Effector memory CD8-positive, alpha-beta T cell (primary cell): ENCODE measurements at places on chromosomes 12 and 14.

DNA sequence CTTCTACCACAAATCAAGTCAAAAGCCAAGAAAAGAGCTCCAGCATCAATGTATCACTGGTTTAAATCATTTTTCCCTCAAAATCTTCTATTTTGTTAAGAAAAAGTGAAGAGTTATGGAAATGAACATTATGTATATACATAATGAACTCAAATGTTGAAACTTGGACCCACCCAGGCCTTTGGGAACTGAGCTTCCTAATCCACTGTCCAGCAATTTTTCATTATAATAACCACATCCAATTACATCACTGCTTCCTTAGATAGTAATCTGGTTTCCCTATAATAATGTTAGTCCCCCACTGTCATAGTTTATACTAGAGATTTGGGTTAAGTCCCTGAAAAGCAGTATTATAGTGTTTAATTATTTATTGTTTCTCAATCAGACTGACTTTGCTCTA lies 170.9 kb downstream of the PIK3C2G start:
- DNase-seq = no peak

- DNase-seq = no peak
Observed at GRCh38 chr12:107369006-107369405, 275.7 kb upstream of the CRY1 start.

DNA sequence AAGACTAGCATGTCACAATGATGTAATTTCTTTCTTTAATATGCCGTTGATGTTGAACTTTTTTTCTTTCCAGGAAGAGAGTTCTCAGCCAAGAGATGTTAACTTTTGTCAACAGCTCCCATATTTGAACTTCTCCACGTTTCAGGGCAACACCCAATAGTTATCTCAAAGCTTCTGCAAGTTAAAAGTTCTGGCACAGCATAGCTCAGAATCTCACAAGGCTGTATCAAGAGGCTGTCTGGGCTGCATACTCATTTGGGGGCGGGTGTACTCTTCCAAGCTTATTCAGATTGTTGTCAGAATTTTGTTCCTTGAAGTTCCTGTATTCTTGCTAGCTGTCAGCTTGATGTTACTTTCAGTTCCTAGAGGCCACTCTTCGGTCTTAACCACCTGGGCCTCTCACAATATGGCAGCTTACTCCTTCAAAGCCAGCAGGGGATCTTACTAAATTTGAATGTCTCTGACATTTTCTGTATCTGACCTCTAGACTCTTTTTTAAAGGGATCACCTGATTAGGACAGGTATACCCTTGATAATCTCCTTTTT lies 38.9 kb downstream of the KCNC2 start:
- no peak for DNase-seq

DNA sequence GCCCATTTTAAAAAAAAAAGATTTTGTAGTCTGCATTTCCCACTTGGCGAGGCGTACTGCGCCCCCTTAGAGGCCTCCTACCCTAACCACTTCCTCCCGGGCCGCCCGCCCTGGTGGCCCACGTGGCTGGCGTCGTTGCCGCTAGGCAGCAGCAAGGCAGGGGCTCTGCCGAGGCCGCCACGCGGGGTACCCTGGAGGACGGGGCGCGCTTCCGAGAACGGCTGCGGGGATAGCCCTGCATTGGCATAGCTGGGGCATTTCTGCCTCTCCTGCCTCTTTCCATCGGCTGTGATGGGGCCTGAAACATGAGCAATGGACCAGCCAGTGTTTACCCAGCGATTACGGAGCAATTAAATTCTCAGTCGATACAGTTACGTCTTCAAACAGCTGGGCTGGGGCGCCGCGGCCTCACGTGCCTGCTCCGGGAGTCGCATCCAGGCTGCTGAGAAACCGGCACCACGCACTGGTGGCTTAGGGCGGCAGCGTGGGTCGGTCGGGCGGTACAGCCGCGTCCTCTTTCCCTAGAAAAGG lies 38.0 kb downstream of the IQSEC3 start:
- no peak for DNase-seq

GRCh38 chr14:90724866-90725265 lies 91.4 kb downstream of the TTC7B start:
- no peak for DNase-seq

DNA sequence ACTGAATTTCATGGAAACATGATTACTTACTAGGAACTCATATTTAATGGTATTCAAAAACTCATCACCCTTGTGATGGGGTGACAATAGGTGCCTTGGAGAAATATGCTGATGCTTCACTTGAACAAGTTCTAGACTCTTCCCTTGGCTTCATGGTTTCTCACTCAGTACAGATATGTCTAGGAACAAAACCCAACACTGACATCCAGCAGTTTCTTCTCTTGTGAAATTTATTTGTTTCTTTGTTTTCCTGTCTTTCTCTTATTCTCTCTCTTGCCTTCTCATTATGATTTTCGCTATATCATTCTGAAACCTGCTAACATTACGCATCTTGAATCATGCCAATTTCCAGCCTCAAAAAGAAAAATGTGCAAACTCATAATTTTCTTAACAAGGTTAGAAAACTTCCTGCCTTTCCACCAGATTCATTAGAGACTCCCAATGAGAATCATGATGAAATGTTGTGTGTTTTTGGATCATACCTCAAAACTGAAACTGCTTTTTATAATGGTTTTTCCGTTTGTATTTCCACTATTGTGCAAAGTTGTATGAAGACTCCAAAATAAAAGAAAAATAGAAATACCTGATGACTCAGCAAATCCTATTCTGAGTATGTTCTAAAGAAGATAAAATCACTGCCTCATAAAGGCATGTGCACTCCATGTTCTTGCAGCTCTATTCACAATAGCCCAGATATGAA lies 1021.5 kb downstream of the TMEM121 start:
- DNase-seq = no peak

DNA sequence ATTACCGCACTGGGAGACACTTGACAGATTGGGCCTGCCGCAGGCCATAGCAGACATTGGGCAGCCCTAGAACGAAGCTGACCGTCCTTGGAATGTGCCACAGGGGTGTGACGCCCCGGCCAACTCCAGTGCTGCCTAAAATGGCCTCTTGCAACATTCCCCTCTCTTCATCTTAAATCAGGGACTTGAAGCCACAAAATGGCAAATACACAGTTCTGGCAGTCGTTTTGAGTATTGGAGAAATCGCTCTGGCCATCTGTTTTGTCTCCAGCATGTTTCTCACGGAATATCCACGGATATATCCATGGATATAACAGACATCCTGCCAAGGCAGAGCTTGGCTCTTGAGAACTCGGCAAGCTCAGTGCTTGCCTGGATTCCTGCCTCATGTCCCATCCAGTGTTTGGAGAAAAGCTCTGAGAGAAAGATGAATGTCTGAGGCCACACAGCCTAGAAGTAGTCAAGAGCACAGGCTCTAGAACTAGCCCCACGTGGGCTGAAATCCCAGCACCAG lies 158.4 kb downstream of the CHST11 start:
- no peak for DNase-seq

GRCh38 chr12:21627924-21628323 lies 23.3 kb upstream of the GYS2 start:
- DNase-seq = no peak

- no peak for DNase-seq
Observed at GRCh38 chr14:70359076-70359424, 433 bp downstream of the COX16 start.

GRCh38 chr12:4178424-4179170 lies 95.0 kb upstream of the CCND2 start:
- no peak for DNase-seq

DNA sequence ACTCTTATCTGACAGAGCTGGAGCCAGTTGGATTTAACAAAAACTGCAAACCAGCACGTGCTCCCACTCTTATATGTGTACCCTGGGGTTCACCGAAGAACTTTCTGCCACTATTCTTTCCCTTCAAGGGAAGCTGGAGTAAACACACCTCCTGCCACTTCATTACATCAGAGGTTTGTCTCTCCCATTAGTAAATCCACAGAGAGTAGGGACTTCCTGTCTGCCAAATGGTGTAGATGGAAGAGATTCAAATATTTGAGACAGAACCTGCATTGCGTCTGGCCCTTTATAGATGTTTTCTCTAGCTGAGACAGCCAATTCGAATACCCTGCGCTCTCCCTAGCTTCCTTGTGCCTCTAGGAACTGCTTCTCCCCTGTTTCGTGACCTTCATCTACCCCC lies 29.1 kb upstream of the AEBP2 start:
- DNase-seq = no peak

- DNase-seq = no peak
Observed at GRCh38 chr12:79765157-79765556, 74.4 kb upstream of the PAWR start.

GRCh38 chr12:7162691-7163114 lies 26.8 kb upstream of the PEX5 start:
- DNase-seq = no peak
